Spinal cord (tissue), 10 donors: ENCODE measurements at places on chromosomes 11 and 22. TPM values are rescaled to one million over a fixed set of nuclear protein-coding genes. Genes with fewer than 3 reads are reported as not detected.

- H3K27me3 ChIP-seq = no peaks in the 10 kb centered on the region
- peaks cover 11% of the 10 kb centered on the region for H3K4me1 ChIP-seq
- DNase-seq = no peak
- H3K4me3 ChIP-seq = no peak overlapping the region
Measured at GRCh38 chr11:128343135-128343514, 244.2 kb downstream of the ETS1 start.

DNA sequence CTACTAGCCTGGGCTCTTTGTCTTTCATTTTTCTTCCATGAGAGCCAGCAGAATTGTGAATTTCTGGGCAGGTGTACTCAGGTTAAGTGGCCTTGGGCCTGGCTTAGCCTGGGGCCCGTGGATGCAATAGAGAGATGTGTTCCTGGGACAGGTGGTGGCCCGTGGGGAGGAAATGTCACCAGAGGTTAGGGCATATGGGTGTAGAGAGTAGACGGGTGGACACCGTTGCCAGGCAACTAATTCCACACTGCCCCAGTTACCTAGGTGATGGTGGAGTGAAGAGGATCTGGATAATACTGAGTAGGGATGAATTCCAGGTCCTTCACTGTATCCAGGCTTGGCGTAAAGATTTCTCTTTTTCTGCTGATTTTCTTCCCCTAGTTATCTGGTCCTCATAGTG, 175.0 kb downstream of the INSC start:
- no peaks in the 10 kb centered on the region for H3K27me3 ChIP-seq
- no peak overlapping the region for H3K4me3 ChIP-seq
- H3K4me1 ChIP-seq = peaks cover 8% of the 10 kb centered on the region
- H3K36me3 ChIP-seq = no peaks in the 10 kb centered on the region

GRCh38 chr11:48050304-48050703, 69.9 kb downstream of the PTPRJ start:
- no peak overlapping the region for H3K4me3 ChIP-seq
- no peak for DNase-seq
- no peaks in the 10 kb centered on the region for H3K36me3 ChIP-seq
- no peaks in the 10 kb centered on the region for H3K27me3 ChIP-seq
- peaks cover 23% of the 10 kb centered on the region for H3K4me1 ChIP-seq

DNA sequence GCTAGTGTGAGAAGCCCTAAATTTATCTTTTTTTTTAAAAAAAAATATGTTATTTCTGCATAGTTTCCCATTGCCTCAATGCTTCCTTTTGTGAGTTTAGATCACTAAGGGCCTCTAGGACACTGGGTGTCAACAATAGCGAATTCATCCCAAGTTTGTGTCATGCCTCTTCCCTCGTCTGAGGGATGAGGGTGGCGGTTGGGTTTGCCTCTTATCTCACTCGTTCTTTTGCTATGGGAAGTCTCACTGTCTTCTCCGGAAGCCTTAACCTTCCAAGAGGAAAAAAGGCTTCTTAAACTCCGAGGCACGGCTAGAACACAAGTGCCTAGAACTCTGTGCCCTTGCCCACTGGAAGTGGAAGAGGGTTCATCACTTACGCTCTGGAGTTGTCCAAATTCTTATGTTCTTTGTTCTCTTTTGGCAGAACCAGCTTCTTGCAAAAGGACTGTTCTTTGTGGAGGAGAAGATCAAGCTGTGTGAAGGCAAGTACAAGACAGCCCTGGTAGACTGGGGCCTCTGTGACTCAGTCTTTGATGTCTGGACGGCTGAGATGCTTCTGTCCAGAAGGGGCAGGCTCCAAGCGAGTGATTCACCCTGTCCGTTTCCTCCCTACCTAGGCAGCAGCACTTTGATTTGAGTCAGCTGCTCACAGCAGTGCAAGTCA, 78.5 kb downstream of the TRAF6 start:
- no peak overlapping the region for H3K4me3 ChIP-seq
- H3K27ac ChIP-seq = no peak overlapping the region
- no peak for DNase-seq
- H3K27me3 ChIP-seq = no peaks in the 10 kb centered on the region
- no peaks in the 10 kb centered on the region for H3K36me3 ChIP-seq

- peak; percentile 59 for DNase-seq
- no peaks in the 10 kb centered on the region for H3K36me3 ChIP-seq
- peak overlapping the region; percentile 81 for H3K27ac ChIP-seq
- H3K27me3 ChIP-seq = no peaks in the 10 kb centered on the region
Measured at GRCh38 chr22:29011240-29012100, 50.2 kb downstream of the C22orf31 start.

GRCh38 chr11:3841426-3842350, 929 bp upstream of the RHOG start:
- peak overlapping the region; percentile 89 for H3K27ac ChIP-seq
- peak overlapping the region; percentile 51 for H3K4me3 ChIP-seq
- H3K4me1 ChIP-seq = peaks cover 17% of the 10 kb centered on the region
- peak; percentile 62 for DNase-seq

- no peak overlapping the region for H3K4me3 ChIP-seq
- no peak for DNase-seq
Measured at GRCh38 chr22:28075358-28075981, 156.4 kb upstream of the PITPNB start.

- peaks cover 13% of the 10 kb centered on the region for H3K4me1 ChIP-seq
- no peak overlapping the region for H3K4me3 ChIP-seq
- H3K27me3 ChIP-seq = no peaks in the 10 kb centered on the region
- no peak overlapping the region for H3K27ac ChIP-seq
- H3K36me3 ChIP-seq = peaks cover 6% of the 10 kb centered on the region
Measured at GRCh38 chr11:96267496-96268032, 75.4 kb downstream of the MAML2 start.

DNA sequence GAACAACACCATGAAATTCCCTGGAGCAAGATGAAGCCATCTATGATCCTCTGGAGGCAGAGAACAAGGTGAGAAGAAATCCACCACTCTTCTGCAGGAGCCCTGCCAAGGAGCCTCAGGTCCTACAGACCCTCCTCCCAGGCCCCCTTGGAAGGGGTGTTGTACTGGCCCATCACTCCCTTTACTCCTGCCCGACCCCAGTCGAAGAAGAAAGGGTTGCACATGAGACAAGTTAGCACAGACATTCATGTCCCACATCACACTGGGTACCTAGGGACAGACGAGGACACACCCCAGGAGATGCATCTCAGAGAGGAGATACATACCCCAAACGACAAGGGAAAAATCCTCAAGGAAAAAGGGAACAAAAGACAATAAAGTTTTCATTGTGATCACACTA, 82.8 kb upstream of the NARS2 start:
- no peak overlapping the region for H3K27ac ChIP-seq
- no peak for DNase-seq
- no peaks in the 10 kb centered on the region for H3K27me3 ChIP-seq
- peaks cover 40% of the 10 kb centered on the region for H3K36me3 ChIP-seq
- H3K4me1 ChIP-seq = peaks cover 16% of the 10 kb centered on the region

GRCh38 chr11:65646958-65647701, 9.2 kb downstream of the SIPA1 start:
- peaks cover 46% of the 10 kb centered on the region for H3K36me3 ChIP-seq
- DNase-seq = peak; percentile 44
- H3K27ac ChIP-seq = no peak overlapping the region
- H3K4me3 ChIP-seq = no peak overlapping the region

DNA sequence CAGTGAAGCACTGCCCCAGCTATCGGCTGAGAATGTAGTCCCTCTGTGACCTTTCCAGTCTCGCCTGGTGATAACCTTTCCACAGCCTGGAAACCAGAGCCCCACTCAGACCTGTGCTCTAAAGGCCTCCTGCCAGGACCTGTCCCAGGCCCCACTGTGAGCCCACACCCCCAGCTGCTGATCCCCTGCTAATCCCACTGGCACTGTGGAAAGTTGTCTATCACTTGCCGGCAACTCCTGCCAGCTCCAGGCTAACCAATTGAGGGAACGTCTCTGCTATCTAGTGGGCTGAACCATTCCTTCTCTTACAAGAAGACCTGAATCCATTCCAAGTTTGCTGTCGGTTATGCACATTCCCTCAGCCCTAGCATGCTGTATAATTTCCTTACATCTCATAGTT, 328.2 kb downstream of the FAM181B start:
- H3K36me3 ChIP-seq = no peaks in the 10 kb centered on the region
- no peak overlapping the region for H3K27ac ChIP-seq
- no peaks in the 10 kb centered on the region for H3K4me1 ChIP-seq
- no peak overlapping the region for H3K4me3 ChIP-seq

DNA sequence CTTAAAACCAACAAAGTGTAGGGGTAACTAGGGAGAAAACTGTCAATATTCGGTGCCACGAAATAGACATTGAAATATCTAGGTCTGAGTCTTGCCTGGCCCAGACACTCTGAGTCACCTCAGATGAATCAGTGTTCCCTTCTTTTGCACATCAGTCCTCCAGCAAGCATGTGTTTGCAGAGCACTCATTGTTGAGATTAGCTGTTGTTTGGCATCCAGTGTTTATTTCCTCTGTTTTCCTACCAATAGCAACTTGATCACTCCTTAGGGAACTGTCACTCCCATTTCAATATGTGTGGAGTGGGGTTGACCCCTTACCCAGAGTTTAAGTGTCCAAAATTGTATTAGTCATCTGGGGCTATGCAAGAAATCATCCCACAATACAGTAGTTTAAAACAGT, 4.7 kb upstream of the ASCC2 start:
- no peak overlapping the region for H3K27ac ChIP-seq
- peaks cover 1% of the 10 kb centered on the region for H3K4me1 ChIP-seq
- no peaks in the 10 kb centered on the region for H3K27me3 ChIP-seq
- no peak overlapping the region for H3K4me3 ChIP-seq

GRCh38 chr11:93694557-93694956, 33.1 kb downstream of the CEP295 start:
- no peaks in the 10 kb centered on the region for H3K4me1 ChIP-seq
- H3K4me3 ChIP-seq = no peak overlapping the region
- peaks cover 21% of the 10 kb centered on the region for H3K36me3 ChIP-seq
- no peak for DNase-seq
- H3K27me3 ChIP-seq = no peaks in the 10 kb centered on the region
- no peak overlapping the region for H3K27ac ChIP-seq

DNA sequence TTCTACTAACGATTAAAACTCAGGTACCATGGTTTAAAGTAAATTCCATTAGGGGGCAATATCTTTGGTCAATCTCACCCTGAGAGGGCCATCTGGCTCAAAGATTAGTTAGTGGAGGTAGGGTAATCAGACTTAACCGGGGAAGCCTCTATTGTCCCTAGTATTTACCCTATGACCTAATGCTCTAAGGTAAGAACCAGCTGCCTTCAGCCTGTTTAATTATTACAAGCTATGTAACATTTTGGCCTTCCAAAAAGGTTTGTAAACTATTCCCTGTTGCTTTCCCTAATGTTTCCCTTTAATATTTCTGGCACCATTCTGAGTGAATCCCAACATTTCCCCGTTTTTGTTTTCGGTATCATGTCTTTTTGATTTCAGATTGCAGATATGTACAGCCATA, 15.1 kb upstream of the GLYATL1 start:
- H3K27me3 ChIP-seq = no peaks in the 10 kb centered on the region
- DNase-seq = no peak
- H3K4me3 ChIP-seq = no peak overlapping the region
- H3K27ac ChIP-seq = no peak overlapping the region

- no peaks in the 10 kb centered on the region for H3K4me1 ChIP-seq
- H3K4me3 ChIP-seq = no peak overlapping the region
- no peaks in the 10 kb centered on the region for H3K27me3 ChIP-seq
- H3K27ac ChIP-seq = no peak overlapping the region
- DNase-seq = no peak
Measured at GRCh38 chr11:24574461-24574860, 77.6 kb downstream of the LUZP2 start.

- no peak overlapping the region for H3K27ac ChIP-seq
- no peaks in the 10 kb centered on the region for H3K27me3 ChIP-seq
- peaks cover 53% of the 10 kb centered on the region for H3K36me3 ChIP-seq
- H3K4me1 ChIP-seq = peaks cover 11% of the 10 kb centered on the region
- no peak overlapping the region for H3K4me3 ChIP-seq
Measured at GRCh38 chr11:468493-468892, 18.4 kb downstream of the PTDSS2 start.

- no peak for DNase-seq
- peak overlapping the region; percentile 87 for H3K27ac ChIP-seq
- no peak overlapping the region for H3K4me3 ChIP-seq
Measured at GRCh38 chr11:95256321-95256779, 25.3 kb upstream of the SESN3 start.

- no peaks in the 10 kb centered on the region for H3K36me3 ChIP-seq
- H3K4me3 ChIP-seq = no peak overlapping the region
- no peak overlapping the region for H3K27ac ChIP-seq
- H3K4me1 ChIP-seq = no peaks in the 10 kb centered on the region
- no peaks in the 10 kb centered on the region for H3K27me3 ChIP-seq
Measured at GRCh38 chr11:99682171-99682570, 661.4 kb downstream of the CNTN5 start.

DNA sequence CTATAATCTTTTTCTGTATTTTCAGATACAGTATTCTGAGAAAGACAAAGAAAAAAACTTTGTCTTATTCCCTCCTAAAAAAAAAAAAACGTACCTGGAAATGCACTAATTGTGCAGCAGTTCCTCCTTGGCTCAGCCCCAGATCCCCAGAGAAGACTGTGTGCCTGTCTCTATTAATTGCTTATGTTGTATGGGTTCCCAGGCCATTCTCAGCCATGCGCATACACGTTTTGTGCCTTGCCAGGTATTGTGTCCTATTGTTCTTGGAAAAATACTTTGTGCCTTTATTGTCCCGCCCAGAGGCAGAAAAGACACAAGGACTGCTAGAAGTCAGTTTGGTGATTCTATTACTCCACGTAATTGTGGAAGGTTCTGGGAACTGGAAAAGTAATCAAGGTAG, 91.2 kb downstream of the PIWIL4 start:
- H3K4me1 ChIP-seq = no peaks in the 10 kb centered on the region
- no peaks in the 10 kb centered on the region for H3K27me3 ChIP-seq
- no peaks in the 10 kb centered on the region for H3K36me3 ChIP-seq
- no peak overlapping the region for H3K4me3 ChIP-seq
- DNase-seq = no peak

The GP1BB gene
- total RNA-seq = 5.3 TPM

The RAPSN gene
- not detected for total RNA-seq

The ABTB2 gene
- total RNA-seq = 4.6 TPM

The SESN3 gene
- 101 TPM for total RNA-seq

The APOA5 gene
- not detected for total RNA-seq
